ENCODE measurements at places on chromosomes 2 and 18. TPM values are rescaled to one million over a fixed set of nuclear protein-coding genes. Genes with fewer than 3 reads are reported as not detected.
A peak's percentile ranks its signal among the peaks of the same experiment; 100 is the strongest.

KCNK3 gene
- total RNA-seq = 10.6 TPM

AOX1 gene
- total RNA-seq = 84.5 TPM

DNA sequence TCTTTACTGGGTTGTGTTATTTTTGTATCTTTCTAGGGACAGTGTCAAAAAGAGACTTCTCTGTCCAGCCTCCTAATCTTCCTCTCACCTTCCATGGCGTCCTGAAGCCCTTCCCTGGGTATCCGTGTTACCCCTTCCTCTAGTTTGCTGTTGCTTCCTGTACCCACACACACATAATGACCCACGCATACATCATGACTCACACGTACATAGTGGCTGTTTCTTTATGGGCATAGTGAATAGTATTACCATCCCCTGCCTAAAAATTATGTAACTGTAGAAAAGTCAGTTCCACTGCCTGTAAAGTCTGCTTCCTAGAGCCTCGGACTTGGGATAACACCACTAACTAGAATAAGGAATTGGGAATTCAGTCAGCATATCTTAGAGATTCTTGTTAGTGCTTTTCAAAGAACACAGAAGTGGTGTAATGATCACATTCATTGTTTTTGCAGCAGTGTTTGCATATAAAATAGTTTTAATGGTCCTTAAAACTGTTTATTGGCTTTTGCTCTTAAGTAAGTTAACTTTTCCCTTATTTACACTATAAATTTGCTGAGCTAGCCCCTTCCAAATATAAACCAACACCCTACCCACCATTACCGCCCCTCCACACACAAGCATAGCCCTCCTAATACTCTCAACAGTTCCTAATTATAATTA, 308.4 kb upstream of the RAB12 start:
- DNase-seq = no peak

- DNase-seq = no peak
Measured at GRCh38 chr18:59715966-59716369, 18.7 kb upstream of the CCBE1 start.

DNA sequence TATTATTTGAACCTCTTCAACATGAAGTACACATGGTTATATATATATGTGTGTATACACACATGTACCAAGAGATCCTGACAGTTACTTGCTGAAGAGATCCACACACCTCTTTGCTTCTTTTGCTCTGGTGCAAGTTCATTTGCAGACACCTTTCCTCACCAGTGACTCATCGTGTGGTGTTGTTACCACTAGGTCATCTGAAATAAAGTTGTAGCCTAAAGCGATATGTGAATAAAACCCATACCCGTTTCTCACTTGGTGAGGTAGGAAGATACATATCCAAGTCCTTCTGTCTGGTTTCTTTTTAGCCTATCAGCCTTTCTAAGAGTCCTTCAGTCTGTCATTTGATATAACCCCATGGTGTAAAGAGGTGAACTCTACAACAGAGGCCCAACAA, 379.4 kb upstream of the RAB12 start:
- DNase-seq = no peak

ZNF512 gene
- 35.4 TPM for total RNA-seq

DNA sequence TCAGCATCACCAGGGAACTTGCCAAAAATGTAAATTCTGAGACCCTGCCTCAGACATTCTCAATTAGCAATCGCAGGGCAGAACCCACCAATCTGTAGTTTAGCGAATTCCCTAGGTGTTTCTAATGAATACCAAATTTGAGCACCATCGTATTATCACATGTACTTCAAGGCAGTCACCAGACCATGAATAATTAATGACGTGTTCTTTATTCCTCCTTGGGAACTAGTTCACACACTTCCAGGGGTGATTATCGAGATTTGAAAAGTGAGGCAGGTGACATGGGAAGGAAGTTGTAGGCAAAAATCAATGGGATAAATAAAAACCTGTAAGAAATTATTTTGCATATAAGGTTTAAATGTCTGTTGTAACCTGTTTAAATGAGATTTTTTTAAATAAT, 102.5 kb upstream of the CRIM1 start:
- no peak for DNase-seq

GRCh38 chr18:55384551-55385275, 203.3 kb downstream of the TCF4 start:
- no peak for DNase-seq

GRCh38 chr2:165567273-165567672, 97.8 kb downstream of the CSRNP3 start:
- DNase-seq = no peak

GRCh38 chr2:7971841-7972240, 710.0 kb upstream of the ID2 start:
- no peak for DNase-seq

DNA sequence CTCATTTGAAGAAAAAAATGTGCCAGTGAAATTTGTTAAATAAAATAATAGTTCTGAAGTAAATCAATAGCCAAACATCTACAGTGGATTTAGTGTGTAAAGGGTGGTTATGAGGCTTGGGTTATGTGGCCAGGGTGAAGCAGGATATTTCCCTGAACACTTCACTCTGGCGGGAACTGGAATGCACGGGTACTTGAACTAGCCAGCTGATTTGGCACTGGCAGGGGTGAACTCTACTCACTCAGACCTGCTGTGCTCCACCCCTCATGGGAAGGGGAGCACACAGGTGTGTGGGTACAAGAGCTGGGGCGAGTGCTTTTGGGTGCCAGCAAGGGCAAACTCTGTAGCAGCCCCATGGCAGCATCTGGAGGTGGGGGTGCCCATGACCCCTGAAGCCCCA, 278.2 kb downstream of the CALCRL start:
- no peak for DNase-seq

IL18R1 gene
- 4.9 TPM for total RNA-seq

DNA sequence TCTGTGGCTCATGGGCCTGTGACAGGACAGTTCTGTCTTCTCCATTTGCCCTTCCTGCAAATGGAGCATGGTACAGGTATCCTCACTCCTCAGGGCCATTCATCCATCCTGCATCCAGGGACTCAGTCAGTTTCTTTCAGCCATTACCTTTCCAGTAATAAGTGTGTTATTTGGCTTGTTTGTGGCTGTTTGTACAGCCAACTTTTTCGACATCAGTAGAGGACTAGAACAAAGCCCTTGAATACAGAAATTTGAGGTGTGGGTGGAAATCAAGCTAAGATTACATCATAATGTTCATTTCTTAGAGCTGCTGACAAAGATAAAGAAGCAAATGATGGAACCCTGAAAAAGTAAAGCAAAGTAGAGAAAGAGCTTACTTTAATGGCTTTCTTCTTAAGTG, 290.4 kb downstream of the PTPRM start:
- DNase-seq = no peak

B4GALT6 gene
- 2.5 TPM for total RNA-seq

DNA sequence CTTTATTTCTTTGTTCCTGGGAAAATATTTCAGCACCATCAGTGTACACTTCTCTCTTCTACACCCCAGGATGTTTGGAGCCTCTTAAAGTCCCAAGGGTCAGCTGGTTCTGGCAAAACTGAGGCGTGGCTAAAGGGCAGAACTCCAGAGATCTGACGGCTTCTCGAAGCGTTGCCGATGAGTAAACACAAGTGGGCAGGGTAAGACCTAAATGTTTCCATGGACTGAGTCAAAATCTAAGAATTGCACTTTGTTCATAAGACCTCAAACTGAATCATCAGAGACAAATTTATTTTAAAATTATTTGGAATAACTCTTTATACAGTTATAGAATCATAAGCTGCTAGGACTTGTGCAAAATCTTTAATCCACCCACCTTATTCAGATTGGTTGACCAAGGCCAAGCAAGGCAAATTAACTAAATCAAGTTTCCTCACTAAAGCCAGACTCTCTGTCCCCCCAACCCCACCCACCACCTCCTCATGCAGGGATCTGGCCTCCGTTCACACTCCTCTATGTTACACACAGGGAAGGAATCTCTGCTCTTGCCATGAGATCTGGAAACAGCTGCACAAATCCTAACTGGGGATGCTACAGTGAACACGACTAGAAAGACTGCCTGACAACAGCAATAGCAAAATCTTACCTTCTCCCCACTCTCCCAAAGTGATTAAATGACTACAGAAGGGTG, 342.6 kb upstream of the KLHL29 start:
- DNase-seq = no peak

DNA sequence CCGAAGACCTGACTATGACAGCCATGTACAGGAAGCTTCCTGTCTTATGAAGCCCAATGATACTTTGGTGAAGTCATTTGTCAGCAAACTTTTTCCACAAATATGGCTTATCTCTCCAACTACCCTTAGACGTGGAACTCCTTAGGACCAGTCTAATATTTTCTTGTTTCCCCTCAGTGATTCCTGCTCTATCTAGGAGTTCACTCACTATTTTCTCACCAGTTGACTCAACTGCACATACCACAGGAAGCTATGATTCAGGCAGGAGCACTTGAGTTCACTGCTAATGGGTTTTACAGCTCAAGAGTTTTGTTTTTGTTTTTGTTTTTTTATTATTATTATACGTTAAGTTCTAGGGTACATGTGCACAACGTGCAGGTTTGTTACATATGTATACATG, 109.3 kb downstream of the ANTXR1 start:
- DNase-seq = no peak

GRCh38 chr2:1997409-1997808, 253.1 kb upstream of the PXDN start:
- DNase-seq = peak; percentile 46
